Stimulated activated CD8-positive, alpha-beta memory T cell treated with anti-CD3 and anti-CD28 coated beads, Interleukin-4, amount 100 ng/mL, for 1 hour (primary cell): ENCODE measurements at places on chromosomes 4 and X.

- DNase-seq, result no peak
Observed at GRCh38 chr4:135368831-135369230, 1167.2 kb upstream of the PABPC4L start.

DNA sequence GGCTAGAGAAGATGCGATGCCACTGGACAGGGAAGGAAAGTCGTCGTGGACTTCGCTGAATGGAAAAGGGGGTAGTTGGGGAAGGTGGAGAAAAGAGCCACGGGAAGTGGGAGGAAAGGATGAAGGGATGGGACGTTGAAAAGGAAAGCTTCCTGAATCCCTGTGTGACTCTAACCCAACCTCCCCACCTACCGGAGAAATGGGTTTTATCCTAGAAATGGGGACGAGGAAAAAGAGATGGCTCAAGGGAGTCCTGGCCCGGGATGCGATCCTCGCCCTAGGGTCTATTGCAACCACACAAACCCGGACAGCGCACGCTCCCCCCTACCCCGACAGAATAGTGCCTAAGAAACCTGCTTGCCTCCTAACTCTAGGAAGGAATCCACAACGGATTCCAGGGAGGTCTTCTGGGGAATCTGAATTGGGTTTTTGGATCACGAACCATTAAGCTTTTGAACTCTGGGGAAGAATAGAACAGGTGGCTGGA is 738 bp upstream of the TSPAN5 start:
- DNase-seq, result no peak

DNA sequence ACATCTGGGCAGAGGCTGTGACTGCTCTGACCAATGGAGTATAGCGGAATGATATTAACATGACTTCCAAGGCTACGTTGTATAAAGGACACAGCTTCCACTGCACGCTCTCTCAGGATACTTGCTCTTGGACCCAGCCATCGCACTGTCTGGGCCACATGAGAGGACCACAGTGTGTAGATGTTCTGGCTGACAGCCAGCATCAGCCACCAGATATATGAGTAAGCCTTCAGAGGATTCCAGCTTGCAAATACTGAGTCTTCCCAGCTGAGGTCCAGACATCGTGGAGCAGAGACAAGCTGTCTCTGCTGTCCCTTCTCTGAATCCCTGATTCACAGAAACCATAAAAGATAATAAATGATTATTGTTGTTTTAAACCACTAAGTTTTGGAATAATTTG is 146.8 kb upstream of the USP9X start:
- no peak for DNase-seq

GRCh38 chr4:148982200-148982599 is 540.0 kb upstream of the NR3C2 start:
- DNase-seq, result no peak

- DNase-seq, result no peak
Observed at GRCh38 chrX:20479896-20480295, 213.2 kb upstream of the RPS6KA3 start.

DNA sequence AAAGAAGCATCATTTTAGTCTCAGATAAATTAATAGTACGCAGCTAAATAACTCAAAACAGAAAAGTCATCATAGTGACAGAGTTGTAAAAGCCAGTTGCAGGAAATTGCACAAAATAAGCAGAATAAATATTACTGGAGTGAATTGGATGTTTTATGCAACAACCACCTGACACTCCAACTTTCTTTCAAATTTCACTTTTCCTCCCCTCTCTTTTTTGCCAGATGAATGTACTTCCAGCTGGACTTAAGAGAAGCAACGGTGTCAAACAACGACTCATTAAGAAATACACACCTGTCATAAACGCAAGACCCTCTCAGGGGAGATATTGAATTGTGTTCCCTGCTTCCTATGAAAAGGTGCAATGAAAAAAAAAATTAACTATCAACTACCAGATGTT is 120.2 kb upstream of the HCCS start:
- no peak for DNase-seq

DNA sequence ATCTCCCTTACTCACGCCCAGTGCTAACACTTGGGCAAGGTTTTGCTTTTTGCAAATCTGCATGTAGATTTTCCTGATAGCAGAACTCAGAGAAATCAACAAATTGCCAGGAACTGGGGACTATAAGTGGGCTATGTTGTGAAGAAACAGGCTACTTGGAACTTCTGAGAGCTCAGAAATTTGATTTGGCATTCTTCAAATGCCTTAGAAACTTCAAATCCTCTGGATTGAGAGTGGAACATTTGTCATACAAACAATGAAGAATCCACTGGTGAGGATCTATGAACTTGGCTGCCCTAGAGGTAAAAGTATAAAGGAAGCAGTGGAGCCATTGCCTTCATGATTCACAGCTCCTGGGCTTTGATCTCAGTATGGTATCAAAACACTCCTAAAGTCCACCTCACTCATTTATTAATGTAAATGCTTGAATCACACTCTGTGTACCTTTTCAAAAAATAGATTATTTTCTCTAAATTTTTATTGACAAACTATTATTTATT is 126.0 kb downstream of the GLRA3 start:
- DNase-seq, result no peak

DNA sequence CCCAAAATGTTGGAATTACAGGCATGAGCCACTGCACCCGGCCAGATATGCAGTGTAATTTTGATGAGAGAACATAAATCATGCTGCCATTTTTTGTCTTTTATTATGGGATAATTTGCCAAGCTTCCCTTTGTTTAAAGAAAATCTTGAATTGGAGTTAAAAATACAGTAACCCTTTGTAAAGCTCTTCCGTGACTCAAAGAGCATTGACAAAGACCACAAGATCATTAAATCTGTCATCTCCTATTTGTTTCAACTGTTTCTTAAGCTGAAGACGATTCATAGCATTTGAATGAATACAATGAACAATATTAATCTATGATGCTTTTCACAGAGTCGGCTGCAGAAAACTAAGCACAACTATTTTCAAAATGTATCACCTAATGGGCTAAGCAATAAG is 132.6 kb downstream of the ANAPC4 start:
- no peak for DNase-seq

DNA sequence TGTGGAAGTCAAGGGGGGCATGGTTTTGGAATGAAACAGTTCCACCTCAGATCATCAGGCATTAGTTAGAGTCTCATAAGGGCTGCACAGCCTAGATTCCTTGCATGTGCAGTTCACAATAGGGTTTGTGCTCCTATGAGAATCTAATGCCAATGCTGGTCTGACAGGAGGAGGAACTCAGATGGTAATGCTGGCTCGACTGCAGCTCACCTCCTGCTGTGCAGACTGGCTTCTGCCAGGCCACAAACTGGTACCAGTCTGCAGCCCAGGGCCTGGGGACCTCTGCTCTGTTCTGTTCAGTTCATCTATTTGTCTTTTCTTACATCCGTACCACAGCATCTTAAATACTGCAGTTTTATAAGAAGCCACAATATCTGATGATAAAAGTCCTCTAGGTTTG is 12.2 kb upstream of the MSL3 start:
- no peak for DNase-seq

DNA sequence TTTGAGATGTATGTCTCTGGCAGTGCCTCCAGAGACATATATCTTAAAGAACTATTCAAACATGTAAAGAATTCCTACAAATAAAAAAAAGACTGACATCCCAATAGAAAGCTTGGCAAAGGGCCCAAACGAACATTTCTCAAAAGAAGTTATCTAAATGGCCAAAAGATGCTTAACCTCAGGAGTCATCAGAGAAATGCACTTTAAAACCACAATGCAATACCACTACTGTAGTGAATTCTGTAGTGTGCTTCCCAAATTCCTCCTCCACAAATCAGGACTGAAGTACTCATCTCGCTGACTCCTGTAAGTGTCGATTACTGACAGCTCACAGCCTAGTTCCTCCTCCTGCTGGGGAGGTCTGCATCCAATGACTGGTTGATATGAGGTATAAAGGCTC is 129.0 kb upstream of the MAMLD1 start:
- DNase-seq, result no peak

GRCh38 chr4:1376841-1377605 is 29.2 kb downstream of the NKX1-1 start:
- no peak for DNase-seq

- DNase-seq, result no peak
Observed at GRCh38 chr4:82458729-82459128, 28.3 kb downstream of the ENOPH1 start.

DNA sequence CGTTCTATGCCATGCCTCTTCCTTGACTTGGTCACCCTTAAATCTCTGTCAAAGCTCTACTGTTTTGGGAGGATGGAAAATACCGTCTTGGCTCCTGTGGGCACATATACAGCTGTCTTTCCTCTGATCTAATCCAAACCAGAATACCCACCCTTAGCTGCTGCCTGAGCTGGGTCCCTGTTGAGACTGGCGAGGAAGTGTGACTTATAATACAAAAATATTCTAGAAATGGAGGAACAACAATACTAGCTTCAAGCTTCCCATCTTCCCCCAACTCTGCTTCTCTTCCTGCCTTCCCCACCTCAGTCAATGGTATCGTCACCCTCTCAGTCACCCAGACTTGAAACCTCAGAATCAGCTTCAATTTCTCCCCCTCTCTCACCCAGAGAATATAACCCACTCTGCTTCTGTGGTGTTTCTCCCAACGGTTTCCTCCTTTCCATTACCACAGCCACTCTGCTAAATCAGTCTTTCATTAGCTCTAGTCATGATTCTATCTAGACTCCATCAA is 599 bp upstream of the IL2RG start:
- DNase-seq, result no peak

- DNase-seq, result no peak
Observed at GRCh38 chrX:85561231-85561630, 181.8 kb upstream of the POF1B start.

- no peak for DNase-seq
Observed at GRCh38 chr4:66927937-66928336, 617.4 kb downstream of the CENPC start.

DNA sequence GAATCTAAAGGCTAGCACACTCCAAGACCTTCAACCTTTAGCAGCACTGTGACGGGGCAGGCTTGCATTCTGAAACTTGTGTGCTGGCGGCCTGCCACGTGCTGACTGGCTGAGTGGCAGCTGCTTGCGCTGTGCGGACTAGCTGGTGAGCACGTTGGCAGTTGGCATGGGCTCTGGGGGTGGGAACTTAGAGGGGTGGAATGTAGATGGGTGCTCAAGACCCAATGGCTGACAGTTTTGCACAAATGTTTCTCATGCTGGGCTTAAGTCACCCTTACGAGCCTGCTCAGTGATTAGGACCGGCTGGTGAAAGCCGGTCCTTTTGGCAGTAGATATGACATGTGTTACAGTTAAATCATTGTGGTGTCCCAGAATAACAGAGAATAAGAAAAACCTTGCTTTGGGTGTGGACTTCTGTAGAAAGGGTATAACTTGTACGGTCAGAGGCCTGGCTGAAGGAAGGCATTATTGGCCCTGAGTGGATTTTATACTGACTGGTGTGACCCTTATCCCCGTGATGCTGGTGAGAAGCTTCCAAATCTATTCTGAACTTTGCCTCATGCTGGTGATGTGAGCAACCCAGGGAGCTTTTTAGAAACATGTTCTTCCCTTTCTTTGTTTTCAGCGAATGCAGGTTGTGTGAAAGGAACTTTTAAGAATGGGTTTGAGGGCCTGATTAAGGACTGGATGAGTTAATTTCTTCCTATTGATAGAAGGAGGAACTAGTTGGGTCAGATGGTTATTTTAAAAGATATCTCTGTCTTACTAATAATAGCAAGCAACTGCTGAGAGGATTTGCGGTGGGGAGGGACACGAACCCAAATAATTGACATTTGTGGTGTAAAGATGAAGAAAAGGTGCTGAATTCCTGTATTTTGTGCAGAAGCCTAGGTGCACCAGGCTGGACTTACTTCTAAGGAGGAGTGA is 107.4 kb upstream of the SLC4A4 start:
- no peak for DNase-seq
